NCI-H1436 treated with DMSO at 0.1 percent for 48 hours (cell line): ENCODE measurements at places on chromosomes 12 and 14.

DNA sequence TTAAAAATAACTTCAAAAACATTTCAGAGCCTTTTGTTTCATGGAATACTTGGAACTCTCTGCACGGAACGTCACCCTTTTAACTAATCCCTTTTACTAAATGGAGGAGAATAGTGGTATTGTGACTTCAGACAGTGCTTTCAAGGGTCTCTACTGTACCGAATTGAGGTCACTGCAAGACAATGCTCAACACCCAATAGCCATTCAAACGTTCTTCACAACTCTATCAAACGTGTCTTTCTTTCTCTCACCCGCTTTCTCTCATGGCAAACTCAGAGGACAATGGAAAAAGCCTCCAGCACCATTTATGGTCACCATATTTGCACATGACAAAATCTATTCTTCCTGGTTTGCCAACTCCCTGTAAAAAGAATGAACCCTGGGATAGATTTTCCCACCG lies 132.1 kb upstream of the SOX5 start:
- no peak for DNase-seq

GRCh38 chr14:21902561-21903181 lies 229.1 kb upstream of the OR4E1 start:
- no peak for DNase-seq

- no peak for DNase-seq
Measured at GRCh38 chr12:11834104-11834812, 184.8 kb downstream of the ETV6 start.

- DNase-seq: no peak
Measured at GRCh38 chr12:131220331-131220685, 266.6 kb downstream of the ADGRD1 start.

- DNase-seq: no peak
Measured at GRCh38 chr12:27969624-27970400, 2.7 kb downstream of the PTHLH start.

- no peak for DNase-seq
Measured at GRCh38 chr14:94451826-94452225, 774 bp downstream of the SERPINA11 start.

DNA sequence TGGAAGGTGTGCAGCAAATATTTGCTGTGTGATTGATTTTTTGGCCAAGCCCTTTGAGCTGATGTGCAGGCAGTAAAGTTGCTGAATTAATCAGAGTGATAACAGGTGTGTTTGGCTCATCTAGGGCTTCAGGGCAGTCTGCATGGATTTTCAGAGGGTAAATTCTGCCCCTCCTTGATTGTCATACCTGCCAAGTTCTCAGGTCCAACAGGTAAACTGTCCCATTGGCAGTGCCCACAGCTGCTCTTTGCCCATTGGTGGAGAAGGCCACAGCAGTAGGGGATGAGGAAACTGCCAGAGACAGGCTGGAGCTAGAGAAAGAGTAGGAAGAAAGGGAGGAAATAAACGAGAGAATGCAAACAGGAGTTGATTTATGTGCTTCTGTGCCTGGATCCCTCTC lies 33.6 kb downstream of the TEP1 start:
- DNase-seq: no peak

- no peak for DNase-seq
Measured at GRCh38 chr12:115755725-115756085, 521.8 kb downstream of the MED13L start.

DNA sequence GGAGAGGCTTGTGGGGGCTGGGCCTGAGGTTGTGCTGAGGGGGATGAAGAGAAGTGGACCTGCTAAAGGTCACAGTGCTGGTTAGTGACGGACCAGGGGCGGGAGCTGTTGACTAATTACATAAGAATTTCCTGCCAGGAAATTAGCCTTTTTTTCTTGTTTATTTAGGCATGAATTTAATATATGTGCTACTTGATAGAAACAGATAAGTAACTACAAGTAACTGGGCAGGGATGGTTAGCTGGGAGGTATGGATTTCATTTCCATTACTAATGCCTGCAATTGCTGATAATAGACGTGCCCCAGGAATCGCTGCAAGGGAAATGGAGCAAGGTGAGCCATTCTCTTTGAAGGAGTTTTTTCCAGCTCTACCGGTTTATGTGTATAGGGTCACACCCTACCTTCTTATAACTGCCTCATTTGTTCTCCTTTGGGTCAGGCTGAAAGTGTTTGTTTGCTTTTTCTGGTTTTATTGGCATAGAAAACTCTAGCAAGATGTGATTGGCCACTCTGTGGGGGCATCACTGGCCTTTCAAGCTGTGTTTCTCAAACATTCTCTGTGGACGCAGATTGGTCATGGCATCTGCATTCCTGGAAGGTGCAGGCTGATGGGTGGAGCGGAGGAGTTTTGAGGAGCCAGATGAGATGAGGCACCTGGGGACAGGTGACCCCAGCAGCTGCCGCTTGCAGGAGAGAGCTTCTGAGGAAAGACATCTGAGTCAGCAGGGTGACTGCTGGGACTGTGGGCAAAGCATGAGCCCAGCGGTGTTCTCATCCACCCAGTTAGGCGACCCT lies 19.0 kb upstream of the GPRC5A start:
- DNase-seq: no peak

GRCh38 chr12:32030151-32030550 lies 70.9 kb downstream of the RESF1 start:
- DNase-seq: no peak

DNA sequence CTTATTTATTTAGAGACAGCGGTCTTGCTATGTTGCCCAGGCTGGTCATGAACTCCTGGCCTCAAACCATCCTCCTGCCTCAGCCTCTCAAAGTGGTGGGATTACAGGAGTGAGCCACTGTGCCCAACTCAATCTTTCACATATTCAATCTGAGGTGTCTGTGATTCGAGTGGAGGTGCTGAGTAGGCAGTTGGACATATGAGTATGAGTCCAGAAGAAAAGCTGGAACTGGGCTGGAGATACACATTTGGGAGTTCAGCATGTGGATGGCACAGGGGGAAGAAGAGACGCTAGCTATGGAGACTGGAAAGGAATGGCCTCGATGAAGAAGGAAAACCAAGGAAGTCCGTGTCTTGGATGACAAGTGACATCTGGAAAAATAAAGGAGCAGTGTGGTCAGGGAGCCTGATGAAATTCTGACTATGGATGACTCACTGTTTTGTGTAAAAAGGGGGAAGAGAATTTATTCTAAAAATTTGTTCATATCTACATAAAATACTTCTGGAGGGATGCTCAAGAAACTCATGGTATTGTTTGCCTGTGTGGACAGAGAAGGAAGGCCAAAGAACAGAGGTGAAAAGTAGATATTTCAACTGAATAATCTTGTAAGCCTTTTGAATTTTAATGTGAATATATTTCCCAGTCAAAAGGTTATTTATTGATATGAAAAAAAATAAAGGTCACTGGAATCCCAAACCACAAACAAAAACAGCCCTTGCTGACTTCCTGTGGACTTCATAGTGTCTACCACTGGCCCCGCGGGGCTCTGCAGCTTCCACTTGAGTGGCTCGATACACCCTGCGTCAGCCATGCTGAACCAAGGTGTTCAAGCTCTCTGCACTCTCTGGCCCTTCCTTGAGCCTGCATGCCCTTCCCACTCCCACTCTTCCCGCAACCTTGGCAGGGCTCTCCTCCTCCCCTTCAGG lies 8.9 kb upstream of the LTA4H start:
- no peak for DNase-seq

DNA sequence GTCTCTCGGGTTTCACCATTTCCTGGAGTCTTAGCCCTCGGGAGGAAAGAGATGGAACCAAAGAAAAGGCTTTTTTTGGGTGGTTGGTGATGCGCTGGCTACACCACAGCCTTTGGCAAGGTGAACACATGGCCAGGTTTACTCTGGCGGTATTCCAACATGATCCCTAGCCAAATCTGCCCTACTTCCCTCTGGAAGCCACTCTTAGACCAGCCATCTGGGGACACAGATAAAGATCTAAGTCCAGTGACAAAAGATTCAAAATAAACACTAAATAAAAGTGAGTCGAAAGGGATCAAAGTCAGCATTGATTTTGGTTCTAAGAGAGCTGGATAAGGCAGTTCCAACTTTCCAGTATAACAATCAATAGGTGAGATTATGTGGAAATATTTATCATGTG lies 694.5 kb downstream of the VRK1 start:
- DNase-seq: no peak

DNA sequence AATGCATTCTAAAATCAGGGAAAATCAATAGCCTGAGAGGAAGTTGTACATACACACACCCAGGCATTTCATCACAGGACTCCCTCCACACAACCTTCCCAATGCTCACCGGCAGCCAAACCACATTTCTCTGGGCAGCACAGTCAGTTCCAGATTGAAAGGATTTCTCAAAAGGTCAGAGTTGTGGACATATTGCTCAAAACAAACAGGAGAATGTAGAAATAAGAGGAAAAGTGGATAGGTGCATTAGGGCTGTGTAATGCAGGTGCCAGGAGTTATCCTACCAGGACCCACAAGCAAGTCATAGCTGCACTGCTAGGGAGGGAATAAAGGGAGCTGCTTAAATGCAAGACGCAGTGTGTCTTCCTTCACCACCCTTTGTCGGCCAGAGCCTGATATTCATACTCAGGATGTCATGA lies 62.9 kb downstream of the GCH1 start:
- DNase-seq: no peak

DNA sequence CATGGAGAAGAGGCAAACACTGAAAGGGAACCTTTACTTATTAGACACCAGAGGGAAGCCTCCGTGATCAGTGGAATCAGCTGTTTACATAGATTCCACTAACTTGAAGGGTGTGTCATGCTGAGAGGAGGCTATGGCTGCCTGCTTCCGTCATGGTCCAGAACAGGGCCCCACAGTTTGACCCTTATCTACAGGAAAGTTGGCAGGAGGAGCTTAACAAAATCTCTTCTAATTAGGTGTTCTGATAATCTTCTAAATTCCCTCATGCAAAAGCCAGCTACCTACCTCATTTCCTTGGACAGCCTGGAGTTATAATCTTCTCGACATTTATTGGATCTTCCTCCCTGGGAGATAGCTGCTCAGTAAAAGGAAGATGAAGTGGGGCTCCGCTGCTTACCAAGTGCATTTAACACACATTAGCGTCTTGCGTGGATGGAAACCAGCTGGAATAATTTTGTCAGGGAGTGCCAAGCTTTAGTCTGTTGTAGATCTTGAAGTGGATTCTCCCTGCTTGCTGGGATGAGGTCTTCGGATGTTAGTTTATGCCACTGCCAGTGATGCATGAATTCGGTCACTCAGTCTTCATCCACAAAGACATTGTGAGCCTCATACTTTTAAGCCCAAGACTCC lies 171.0 kb downstream of the PAH start:
- DNase-seq: no peak

DNA sequence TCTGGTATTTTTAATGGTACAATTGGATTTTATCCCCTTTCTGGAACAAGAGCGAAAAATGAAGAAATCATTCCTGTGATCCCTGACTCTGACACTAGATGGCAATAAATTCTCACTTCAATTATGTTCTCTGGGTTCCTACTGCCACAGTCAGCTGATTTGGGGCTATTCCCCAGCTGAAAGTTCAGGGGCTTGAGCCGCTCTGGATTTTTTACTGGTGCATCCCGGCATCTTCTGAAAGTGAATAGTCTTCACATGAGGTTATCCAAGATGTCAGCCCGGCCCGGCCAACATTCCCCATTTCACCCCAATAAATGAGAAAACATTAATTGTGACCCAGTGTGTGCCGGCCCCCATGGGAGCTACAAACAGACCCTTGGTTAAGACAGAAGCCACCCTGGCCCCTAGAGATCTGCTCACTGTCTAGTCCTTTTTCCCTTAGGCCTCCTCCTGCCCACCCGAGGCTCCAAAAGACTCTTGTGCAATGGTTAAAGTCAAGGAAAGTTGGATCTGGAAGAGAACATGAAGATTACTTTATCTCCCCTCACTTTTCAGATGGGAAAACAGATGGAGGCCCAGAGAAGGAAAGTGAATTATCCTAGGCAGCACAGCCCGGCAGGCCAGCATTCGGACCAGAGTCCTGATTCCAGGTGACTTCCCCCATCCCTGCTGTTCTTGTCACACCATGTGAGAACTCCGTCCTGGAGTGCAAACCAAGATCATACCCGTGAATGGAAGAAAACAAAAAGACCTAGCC lies 20.8 kb downstream of the CKAP4 start:
- peak; percentile 42 for DNase-seq

GRCh38 chr12:124565656-124566160 lies 1.7 kb downstream of the NCOR2 start:
- DNase-seq: no peak

GRCh38 chr14:63147018-63147417 lies 57.2 kb upstream of the RHOJ start:
- DNase-seq: no peak

- DNase-seq: no peak
Measured at GRCh38 chr12:47889040-47889439, 15.8 kb downstream of the VDR start.

DNA sequence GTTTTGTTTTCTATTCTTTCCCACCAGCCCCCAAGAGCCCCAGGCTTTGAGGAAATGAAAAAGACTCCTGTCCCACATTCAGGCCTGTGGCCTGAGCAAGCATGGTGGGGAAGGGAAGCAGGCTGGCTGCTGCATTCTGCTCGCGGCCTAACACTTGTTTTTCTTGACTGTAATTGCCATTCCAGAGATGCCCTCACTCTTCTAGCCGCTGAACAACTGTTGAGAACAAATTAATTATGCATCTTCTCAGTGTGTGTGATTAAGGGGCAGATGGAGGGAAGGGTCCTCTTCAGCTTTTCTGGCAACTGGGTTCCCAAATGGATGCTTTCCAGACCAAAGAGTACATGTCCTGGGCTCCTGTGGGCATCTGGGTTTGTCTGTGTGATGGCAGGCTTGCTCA lies 43.3 kb downstream of the ADCK1 start:
- no peak for DNase-seq

GRCh38 chr12:12983420-12984035 lies 16.5 kb downstream of the HEBP1 start:
- no peak for DNase-seq

DNA sequence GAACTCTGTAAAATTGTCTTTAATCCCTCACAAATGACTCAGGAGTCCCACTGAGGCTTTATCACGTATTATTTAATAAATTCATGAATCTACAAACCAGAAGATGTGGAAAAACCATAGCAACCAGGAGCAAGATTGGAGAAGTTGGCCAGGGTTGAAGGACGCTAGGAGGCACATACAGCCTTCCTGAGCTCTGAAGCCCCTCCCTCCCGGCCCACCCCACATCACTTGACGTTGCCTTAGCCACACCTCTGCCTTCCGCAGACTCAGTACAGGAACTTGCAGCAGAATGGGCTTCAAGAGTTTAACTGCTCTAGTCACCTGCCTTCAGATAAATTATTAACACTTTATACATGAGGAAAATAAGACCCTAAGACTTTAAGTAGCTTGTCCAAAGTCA lies 33.9 kb downstream of the SLC35F4 start:
- DNase-seq: no peak

- no peak for DNase-seq
Measured at GRCh38 chr12:6387541-6387940, 3.6 kb downstream of the LTBR start.
